Chondrocyte (in vitro differentiated cells): ENCODE measurements at places on chromosomes 6 and 20. TPM values are rescaled to one million over a fixed set of nuclear protein-coding genes. Genes with fewer than 3 reads are reported as not detected.

DNA sequence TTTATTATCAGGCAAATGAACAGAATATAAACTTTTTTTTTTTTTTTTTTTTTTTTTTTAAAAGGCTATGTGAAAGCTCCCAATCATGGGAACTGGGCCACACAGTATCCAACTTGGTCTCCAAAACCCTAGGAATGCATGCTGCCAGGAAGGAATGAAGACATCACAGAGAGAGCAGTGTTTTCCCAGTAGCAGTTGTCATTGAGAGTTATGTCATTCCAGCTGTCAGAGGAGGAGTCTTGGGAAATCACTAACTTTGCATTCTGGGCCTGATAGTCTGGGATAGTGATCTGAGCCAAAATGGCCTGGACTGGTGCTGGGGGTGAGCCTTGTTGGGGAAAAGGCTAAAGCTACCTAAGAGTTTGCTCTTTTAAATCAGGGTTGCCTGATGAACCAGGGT lies 231.3 kb upstream of the MAP3K7 start:
- DNase-seq, result no peak
- no peak overlapping the region for H3K27ac ChIP-seq
- H3K4me1 ChIP-seq, result no peaks in the 10 kb centered on the region

Gene PROKR2
- not detected in 3 replicates for total RNA-seq

DNA sequence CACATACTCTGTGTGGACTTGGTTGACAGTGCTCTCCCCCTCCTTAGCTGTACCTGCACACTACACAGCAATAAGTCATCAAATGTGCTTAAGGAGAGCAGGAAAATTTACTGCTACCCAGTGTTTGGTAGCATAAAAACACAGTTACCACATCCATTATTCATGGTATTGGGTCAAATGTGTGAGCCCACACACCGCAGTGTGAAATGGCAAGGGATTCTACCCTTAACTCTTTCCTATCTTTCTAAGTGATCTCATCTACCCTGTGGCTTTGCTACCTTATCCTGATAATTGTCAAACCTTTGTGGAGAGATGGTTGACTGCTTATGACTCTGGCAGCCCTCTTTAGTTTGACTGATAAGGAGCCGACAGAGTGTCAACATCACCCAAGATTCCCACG lies 47.6 kb downstream of the STX11 start:
- H3K4me1 ChIP-seq, result peaks cover 11% of the 10 kb centered on the region
- no peak for DNase-seq
- no peak overlapping the region for H3K27ac ChIP-seq
- H3K4me3 ChIP-seq, result no peak overlapping the region
- peaks cover 5% of the 10 kb centered on the region for H3K36me3 ChIP-seq

DNA sequence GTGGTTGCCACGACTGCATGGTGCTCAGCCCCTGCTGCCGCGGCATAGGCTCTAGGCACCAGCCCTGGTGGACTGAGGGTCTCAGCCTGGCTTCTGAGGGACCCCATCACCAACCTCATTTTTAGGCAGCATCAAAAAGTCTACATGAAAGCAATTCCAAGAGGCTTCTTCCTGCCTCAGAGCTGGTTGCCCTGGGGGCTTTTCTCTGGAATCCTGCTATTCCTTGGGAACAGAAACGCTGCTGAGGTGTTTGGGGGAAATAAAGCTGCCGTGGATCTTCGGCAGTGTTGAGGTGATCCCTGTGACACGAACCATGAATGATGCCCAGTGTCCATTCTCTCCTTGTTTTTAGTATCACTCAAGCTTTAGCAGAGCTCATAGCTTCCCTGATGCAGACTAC lies 148.4 kb upstream of the LRFN2 start:
- no peak for DNase-seq
- peaks cover 25% of the 10 kb centered on the region for H3K4me1 ChIP-seq
- no peak overlapping the region for H3K4me3 ChIP-seq
- no peak overlapping the region for H3K27ac ChIP-seq
- peaks cover 23% of the 10 kb centered on the region for H3K27me3 ChIP-seq
- H3K36me3 ChIP-seq, result no peaks in the 10 kb centered on the region

GRCh38 chr20:9143926-9144325 lies 75.0 kb downstream of the PLCB4 start:
- H3K36me3 ChIP-seq, result peaks cover 8% of the 10 kb centered on the region
- H3K27ac ChIP-seq, result no peak overlapping the region
- peaks cover 40% of the 10 kb centered on the region for H3K4me1 ChIP-seq
